ENCODE measurements at places on chromosomes 4 and X.

DNA sequence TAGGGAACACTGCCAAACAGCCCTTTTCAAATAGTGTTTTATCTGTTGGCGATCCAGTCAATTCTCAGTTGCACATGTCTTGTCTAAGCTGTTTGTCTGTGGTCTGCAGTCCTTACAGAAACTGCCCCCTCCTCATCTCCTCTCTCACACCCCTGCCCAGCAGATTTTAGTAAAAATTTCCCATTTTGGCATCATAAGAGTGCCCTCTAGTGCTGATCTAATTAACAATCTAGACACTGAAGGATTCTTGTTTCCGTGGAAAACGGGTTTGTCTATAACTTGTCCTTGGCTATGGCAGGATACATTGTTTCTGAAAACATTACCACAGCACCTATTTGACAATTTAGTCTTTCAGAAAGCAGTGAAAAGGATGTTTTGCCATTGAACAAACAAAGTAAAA lies 227.2 kb upstream of the MBNL3 start:
- no peak for DNase-seq

- no peak for DNase-seq
These were observed 477.1 kb upstream of the TENM3 start for GRCh38 chr4:181766061-181766548.

GRCh38 chr4:25031077-25031621 lies 403 bp upstream of the LGI2 start:
- peak; percentile 7 for DNase-seq

DNA sequence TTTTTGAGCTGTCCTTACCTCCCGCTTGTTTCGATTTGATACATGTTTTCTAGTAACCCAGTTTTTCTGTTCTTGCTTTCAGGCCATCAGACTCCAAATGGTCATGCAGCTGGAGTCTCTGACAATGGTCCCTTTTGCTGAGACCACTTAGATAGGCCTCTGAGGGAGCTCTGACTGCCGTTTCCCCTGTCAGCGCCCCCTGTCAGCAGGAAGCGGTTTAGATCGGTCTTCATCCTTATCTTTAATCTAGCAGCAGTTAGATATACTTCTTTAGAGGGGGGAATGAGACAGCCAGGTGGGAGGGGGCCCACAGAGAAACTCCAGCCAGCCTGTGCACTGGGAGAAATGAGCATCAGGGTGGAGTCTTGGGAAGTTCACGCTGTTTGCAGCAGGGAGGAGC lies 457.9 kb downstream of the GPAT3 start:
- no peak for DNase-seq

DNA sequence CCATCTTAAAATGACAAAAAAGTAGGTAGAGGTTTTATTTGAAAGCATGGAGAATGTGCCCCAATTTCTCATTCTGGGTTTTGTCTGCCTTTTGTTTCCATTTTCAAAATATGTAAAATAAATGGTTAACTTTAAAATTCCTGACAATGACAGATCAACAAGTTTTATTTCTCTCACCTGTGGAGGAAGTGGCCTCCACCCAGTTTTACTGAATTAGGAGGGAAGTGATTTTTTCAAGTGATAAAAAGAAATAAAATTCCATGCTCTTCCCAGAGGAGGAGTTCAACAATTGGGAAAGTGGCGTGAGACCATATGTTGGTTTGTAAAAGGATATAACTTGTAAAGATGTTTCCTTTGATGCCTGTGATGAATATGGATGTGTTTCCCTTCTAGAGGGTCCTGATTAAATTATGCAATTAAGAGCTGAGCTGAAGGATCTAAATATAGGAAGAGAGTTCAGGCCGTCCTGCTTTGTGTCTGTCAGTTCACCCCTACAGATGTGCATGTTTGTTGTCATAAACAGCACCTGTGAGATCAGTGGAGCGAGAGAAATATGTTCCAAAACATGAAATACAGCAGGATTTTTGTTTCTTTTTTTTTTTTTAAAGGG lies 19.5 kb downstream of the SMAD1 start:
- DNase-seq: no peak

GRCh38 chr4:118124997-118125396 lies 90.7 kb downstream of the NDST3 start:
- DNase-seq: no peak

GRCh38 chrX:22135994-22136684 lies 104.0 kb downstream of the PHEX start:
- peak; percentile 69 for DNase-seq

- DNase-seq: peak; percentile 59
These were observed 607 bp upstream of the SCOC start for GRCh38 chr4:140372751-140373327.

DNA sequence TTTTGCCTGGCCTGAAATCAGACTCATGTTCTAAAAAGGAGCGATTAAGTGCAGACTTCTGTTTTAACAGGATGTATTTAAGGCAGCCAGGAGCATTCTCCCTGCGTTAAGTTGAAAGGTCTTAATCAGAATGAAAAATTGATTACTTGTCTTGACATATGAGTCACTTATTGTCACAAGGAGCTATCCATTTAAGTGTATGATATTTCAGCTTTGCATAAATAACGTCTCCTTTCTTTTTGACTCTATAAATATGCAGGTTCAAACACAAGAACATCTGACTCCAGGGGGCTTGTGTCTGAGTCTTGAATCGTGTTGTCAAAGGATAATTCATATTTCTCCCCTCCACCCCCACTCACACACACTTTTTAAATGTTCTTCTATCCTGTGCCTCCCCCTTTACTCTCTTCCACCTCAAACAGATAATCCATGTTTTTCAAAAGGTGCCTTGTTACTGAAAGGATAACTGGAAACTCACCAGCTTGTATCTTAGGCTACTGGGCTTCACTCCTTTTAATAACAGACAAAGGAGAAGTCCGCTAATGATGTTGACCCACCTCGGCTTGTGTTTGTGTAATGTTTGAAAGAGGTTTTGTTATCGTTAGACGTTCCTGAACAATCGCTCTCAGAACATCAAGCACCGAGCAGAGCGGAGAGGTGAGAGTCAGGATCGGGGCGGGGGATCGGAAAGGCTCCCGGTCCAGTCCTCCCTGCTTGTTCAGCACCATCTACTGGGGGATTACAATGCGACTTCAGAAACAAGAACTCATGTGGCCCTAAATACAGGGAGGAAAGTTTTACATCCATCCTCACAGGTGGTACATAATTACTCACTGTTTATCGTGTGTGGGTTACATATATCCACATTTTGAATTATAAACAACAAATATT lies 107.5 kb upstream of the RPL34 start:
- DNase-seq: peak; percentile 83

- no peak for DNase-seq
These were observed 20.7 kb upstream of the PROM1 start for GRCh38 chr4:16104520-16104919.

DNA sequence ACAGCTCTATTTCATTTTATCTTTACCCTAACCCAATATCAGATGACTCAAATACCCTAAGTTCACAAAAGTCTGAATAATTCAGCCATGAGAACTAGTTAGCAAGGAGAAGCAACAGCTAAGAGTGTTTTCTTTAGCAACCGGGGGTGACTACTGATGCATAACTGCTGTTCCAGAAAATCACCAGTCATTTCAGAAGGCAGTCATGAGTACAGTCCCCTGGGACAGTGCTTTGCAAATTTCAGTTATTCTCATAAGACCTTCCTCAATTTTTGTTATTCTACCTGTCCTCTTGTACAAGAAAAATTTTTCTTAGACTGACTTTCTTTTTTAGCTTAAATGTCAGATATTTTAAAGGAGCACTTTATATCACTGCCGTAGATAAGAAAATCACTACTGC lies 16.4 kb downstream of the BANK1 start:
- DNase-seq: no peak

- DNase-seq: no peak
These were observed 16.6 kb upstream of the DDIT4L start for GRCh38 chr4:100206850-100207249.

DNA sequence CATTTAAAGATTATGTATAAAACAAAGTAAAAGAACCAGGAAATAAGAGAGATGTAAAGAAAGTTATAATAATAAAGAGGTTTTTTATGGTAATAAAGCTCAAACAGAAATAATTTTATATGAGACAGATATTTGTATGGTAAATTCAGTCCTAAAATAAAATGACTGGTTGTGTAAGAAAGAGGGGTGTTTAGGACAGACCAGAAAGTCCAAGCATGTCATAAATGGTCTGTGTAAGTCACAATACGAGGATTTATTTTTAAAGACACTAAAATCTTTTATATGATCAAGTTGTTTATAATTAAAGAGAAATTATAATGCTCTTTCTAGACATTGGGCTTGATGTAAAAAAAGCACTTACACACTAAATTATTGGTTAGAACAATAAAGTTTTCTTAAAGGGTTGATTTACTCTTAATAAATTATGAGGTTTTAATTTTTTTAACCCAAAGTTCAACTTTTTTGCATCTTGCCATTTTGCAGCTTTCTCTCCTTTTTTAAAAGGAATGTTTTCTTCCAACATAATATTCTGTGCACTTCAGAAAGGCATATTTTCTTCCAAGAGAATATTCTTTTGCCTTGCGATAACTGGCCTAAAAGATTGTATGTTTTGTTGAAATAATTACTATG lies 61.9 kb upstream of the TCEAL2 start:
- no peak for DNase-seq

GRCh38 chrX:104166735-104167436 lies 633 bp downstream of the FAM199X start:
- no peak for DNase-seq

Measured in NCI-H510A treated with DMSO at 0.1 percent for 48 hours (cell line).